ENCODE measurements at places on chromosomes 3 and 15.

DNA sequence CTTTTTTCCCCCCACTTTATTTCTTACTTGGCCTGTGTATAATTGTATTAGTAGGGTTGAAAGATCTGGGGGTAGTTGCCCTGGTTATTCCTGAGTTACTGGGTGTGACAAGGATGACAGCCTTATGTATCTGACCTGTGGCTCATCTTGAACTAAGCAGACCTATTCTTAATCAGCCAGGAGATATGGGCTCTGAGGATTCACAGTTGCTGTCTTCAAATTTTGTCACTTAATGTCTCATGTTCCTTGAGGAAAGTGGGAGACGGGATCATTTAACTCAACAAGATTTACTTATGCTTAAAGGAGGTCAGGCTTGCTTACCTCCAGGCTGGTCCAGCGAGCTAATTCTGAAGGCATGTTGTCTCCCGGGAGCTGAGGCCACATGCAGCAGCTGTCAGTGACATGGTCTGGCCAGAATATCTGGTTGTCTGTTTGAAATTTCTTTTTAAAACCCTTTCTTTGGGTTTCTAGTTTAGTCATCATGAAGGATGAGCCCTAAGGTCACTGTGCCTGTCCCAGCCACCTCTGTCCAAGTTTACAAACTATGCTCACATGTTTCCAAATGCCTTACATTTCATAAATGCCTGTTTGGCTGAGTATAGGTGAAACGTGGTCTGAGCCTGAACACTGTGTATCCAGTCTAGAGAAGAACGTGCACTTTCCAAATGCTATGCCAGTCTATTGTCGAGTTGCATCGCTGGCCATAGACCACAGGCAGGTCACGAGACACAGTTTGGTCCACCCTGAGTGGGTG, 26.8 kb downstream of the LRTM1 start:
- DNase-seq: no peak

- DNase-seq: no peak
Observed at GRCh38 chr3:56424336-56424735, 43.9 kb downstream of the ERC2 start.

DNA sequence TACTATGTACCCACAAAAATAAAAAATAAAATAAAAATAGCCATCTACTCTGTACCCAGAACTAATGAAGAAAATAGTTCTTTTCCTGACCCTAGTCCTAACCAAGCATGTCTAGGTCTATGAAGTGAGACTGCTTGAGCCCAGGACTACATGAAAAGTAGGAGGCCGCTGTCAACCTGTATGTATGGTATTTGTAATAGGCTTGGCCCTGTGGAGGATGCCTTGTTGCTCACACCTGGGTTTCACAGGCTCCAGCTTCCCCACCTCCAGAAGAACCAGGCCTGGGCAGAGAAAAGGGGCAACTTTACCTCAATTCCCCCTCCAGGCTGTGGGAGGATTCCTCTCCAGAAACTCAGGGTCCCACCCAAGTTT, 6.8 kb upstream of the PKM start:
- DNase-seq: no peak

DNA sequence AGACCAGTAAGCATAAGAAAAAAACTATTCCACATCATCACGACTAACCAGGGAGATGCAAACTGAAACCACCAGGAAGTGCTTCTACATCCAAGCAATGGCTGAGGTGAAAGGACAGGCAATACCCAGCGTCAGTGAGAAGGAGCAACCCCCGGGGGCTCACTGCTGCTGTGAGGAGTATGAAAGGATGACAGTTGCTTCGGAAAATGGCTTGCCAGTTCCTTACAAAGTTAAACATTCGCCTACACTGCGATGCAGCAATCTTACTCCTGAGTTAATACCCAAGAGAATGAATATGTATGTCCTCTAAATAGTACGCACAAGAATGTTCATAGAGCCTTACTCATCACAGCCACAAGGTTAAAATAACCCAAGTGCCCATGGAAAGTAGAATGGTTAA, 13.3 kb upstream of the PLXNA1 start:
- peak; percentile 36 for DNase-seq

DNA sequence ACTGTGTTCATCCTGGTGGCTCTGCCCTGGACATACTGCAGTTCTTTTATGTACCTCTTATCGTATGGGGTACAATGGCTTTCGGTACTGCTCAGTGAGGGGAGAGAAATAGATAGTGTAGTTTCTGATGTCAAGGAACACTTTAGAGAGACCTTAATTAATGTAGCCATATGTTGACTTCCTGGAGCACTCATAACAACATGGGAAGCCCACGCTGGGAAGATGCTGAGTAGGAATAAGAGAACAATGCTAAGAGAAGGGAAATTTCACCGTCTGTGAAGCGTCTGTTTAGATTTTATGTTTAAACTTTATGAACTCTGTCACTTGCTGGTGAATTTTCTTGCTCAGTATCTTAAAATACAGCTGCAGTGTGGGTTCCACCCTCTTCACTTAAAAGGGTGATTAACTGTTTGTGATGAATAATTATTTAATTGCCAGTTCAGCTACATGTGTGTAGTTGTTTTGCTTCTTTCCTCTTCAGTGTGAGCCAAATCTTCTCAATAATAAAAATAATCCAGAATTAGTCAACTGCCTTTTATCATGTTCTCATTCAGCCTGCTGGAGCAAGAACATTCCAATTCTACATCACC, 373.1 kb upstream of the TPRG1 start:
- no peak for DNase-seq

GRCh38 chr3:197714251-197714650, 22.5 kb downstream of the RUBCN start:
- no peak for DNase-seq

GRCh38 chr15:52658955-52659354, 20.2 kb downstream of the ATOSA start:
- peak; percentile 20 for DNase-seq

- DNase-seq: no peak
Observed at GRCh38 chr3:185528532-185528931, 23.9 kb downstream of the LIPH start.

GRCh38 chr3:48563382-48563918, at the start of gene UCN2:
UCN2 (minus strand) TSS chr3:48563781; CDS start chr3:48563124, 657 bp downstream.
- DNase-seq: peak; percentile 40

- DNase-seq: peak; percentile 24
Observed at GRCh38 chr3:16211176-16211904, 36.9 kb downstream of the GALNT15 start.

GRCh38 chr15:73375755-73376305, 7.1 kb upstream of the HCN4 start:
- no peak for DNase-seq

All from foreskin fibroblast (primary cell).